ENCODE measurements at places on chromosomes 13 and 19.

DNA sequence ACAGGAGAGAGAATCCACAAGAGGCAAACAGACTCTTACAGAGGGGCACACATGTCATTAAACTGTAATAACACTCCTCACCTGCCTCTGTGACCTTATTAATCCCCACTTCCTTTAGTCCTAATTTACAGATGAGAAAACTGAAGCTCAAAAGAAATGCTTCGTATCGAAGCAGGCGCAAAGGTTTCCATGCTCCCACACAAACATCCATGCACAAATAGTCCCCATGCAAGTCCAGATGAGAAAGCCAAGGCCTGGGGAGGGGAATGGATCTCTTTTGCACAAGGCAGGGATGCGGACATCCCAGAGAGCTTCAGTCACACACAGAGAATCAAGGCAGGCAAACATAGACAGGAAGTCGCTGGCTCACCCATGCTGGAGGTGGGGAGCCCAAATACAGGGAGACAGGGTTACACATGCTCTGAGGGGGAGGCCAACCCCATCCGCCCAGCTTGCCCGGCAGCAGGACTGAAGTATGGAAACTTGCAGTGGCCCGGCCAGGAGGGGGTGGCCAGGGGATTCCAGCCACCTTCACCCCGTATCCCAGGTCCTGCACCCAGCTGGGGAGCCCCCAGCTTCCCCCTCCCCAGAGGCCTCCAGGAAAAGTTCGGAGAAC lies 468 bp downstream of the S1PR5 start:
- DNase-seq, result no peak

DNA sequence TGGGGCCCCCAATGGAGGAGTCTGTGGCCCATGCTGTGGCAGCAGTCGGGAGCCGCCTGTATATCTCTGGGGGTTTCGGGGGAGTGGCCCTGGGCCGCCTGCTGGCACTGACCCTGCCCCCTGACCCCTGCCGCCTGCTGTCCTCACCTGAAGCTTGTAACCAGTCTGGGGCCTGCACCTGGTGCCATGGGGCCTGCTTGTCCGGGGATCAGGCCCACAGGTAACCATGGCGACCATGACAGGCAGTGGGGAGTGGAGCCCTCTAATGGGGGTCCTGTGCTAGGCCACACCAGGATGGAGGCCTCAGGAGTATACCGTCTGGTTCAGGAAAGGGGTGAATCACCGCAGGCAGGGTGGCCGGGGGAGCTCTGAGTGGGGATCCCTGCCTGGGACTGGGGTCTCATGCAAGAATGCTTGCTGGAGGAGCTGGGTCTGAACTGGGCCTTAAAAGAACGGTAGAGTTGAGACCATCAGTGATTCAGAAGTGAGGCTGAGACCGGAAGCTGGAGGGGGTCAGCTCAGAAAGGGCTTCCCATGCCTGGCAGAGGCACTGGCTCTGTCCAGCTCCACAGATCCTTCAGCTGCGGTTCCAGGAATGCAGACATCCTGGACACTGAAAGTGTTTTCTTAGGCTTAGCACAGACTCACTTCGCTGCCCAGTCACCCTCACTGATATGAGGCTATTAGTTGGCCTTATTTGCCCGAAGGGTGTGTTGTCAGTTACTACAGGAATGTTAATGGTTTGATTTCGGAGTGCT lies 29.1 kb downstream of the CNFN start:
- no peak for DNase-seq

DNA sequence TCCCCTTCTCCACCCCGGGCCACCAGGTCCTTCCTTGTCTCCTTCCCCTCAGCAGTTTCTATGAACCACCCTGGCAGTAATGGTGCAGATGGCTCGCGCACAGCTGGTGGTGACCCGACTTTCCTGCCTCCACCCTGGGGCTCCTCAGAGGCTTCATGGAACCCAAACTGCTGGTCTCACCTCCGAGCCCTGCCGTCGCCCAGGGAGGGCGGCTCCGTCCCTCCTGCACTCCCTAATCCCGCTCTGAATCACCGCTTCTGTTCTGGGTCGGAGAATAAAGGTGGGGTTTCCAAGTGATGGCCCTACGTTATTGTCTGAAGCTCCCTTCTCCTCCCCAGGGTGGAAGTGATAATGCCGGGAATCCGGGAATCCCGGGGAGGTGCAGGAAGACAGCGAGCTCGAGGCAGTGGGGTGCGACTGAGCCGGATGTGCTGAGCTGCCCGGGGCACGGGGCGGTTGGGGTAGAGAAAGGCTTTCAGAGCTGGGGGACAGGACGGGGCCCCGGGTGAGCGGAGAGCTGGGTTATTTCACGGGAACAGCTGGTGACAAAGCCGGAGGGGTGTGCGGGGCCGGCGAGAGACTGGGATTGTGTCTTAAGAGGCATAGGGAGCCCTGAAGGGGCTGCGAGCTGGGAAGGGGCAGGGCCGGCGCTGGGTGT lies 711 bp downstream of the FUT2 start:
- DNase-seq, result no peak

DNA sequence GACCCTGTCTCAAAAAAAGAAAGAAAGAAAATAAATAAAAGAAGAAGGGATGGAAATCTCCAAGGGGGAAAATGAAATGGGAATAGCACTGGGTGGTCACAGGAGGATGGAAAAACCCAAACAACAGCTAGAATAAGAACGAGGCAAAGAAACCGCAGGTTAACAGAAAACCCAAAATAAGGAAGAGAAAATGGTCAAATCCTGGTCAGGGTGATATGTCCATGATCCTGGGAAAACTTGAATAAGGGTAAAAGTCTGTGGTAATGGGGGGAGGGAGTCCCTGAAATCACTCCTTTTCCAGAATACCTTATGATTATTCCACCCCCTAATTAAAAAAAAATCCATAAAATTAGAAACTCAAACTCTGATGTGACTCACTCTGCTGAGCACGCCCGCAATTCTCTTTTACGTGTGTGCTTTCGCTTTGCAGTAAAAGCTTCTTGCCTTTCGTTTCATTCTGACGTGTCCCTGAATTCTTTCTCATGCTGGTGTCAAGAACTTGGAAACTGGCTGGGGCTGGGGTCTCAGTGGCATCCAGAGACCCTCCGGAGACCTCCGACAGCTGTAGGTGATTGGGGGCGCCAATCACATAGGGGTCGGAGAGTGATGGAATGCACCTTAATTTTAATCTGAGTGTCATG lies 4.3 kb upstream of the NAXD start:
- DNase-seq, result no peak

DNA sequence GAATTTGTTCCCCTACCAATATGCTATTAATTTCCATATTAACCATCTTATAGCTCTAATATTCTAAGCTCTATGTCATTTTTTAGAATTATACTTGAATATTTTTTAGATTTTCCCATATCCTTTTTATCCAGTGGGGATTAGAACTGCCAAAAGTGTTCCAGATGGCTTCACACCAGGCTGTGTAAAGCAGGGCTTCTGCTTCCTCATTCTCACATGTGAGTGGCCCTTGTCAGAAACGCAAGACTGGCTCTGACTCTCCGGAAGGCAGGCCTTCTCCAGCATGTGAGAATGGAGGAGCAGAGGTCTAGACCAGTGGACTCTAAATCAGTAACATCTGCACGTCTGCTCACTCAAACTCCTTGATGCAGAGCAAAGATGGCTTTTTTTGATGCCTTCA lies 650.1 kb downstream of the FGF9 start:
- no peak for DNase-seq
